Activated CD4-positive, alpha-beta T cell treated with anti-CD3 and anti-CD28 coated beads, Interleukin-2, amount 10 ng/mL, durations not matched to agents 24 days and 14 days (primary cell): ENCODE measurements at places on chromosomes 5 and 9.
A peak's percentile ranks its signal among the peaks of the same experiment; 100 is the strongest.

- no peak overlapping the region for H3K4me3 ChIP-seq
- H3K27me3 ChIP-seq = peaks cover 10% of the 10 kb centered on the region
- no peak for DNase-seq
- no peak overlapping the region for H3K27ac ChIP-seq
- no peaks in the 10 kb centered on the region for H3K4me1 ChIP-seq
Measured at GRCh38 chr5:147483188-147483790, 26.6 kb downstream of the DPYSL3 start.

DNA sequence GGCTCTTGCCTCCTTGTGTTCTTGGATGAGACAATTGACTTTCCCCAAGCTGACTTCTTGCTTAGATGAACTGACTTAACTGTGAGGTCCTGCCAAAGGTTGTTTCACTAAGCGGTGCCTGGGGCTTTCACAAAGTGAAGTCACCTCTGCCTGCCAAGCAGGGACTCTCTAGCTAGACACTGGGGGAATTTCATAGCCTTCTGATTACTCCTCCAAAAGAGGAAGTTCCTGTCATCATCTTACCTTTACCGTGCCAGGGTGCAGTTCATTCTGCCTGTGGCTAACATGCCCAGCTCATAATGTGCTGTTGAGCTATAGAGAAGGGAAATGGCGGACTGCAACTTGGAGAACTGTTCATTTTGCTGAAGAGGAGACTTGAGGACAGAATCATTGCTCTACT is 472.0 kb upstream of the WWC1 start:
- no peak for DNase-seq
- H3K4me3 ChIP-seq = no peak overlapping the region
- H3K27me3 ChIP-seq = no peaks in the 10 kb centered on the region
- no peaks in the 10 kb centered on the region for H3K36me3 ChIP-seq
- H3K27ac ChIP-seq = no peak overlapping the region

GRCh38 chr9:129327552-129328328 is 149.7 kb upstream of the IER5L start:
- H3K36me3 ChIP-seq = no peaks in the 10 kb centered on the region
- peaks cover 17% of the 10 kb centered on the region for H3K4me1 ChIP-seq
- H3K27ac ChIP-seq = no peak overlapping the region
- DNase-seq = no peak
- no peak overlapping the region for H3K4me3 ChIP-seq
- H3K27me3 ChIP-seq = no peaks in the 10 kb centered on the region

DNA sequence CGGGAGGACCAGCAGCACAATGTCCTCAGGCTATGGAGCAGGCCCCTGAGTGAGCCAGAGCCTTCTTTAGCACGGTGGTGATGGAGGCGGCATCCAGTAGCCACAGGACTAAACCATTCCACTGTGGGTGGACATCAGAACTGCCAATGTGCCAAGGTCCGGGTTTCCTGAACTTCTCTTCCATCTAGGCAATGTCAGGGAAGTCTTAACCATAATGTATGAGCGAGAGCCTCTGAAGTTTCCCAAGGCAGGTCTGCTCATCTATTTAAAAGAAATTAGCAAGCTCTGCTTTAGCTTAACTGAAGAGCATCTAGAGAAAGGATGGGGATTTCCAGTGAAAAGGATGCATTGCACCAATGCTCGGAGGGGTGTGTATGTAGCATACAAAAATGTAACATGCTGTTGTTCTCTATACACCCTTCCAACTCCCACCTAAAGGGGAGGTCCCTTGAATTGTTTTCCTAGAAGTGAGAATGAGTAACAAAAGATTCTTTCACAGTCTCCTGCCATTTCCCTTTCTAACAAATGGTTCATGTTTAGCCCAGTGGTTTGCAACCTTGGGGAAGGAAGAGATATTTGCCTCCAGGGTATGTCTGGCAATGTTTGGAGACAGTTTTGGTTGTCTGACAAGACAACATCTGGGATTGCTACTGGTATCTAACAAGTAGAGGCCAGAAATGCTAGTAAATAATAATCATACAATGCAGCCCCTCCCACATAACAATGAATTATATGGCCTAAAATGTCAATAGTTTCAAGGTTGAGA is 6.1 kb upstream of the RXFP3 start:
- DNase-seq = no peak
- H3K4me3 ChIP-seq = no peak overlapping the region
- peaks cover 13% of the 10 kb centered on the region for H3K27me3 ChIP-seq
- H3K27ac ChIP-seq = no peak overlapping the region
- H3K36me3 ChIP-seq = no peaks in the 10 kb centered on the region

DNA sequence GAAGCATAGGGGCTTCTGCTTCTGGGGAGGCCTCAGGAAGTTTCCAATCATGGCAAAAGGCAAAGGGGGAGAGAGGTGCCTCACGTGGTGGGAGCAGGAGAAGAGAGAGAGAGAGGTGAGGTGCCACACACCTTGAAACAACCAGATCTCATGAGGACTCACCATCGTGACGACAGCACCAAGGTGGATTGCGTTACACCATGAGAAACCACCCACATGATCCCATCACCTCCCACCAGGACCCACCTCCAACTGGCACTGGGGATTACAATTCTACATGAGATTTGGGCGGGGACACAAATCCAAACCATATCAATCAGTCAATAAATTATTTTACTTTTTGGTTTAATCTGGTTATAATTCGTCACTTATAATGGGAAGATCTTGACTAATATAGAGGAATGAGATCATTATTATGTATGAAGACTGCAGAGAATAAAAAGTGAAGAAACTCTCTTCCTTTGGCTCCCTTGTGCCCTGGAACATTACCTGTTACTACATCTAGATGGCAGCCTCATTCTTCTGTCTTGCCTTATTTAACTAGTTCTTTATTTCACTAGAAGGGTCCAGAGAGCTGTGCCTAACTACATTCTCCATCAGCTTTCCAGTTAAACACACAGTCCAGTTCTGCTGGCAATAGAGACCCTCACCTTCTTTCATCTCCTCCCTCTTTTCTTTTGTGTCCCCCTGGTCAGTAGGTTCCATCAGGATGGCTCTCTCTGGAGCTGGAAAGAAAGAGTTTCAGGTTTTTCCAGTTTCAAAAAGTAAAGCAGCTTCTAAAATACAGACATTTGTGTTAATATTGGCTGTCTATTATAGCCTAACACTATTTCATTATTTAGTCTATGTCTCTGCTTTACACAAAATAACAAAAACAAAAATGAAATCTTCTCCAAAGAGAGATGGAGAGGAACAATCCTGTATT is 21.7 kb upstream of the SPINK7 start:
- no peak overlapping the region for H3K27ac ChIP-seq
- no peak overlapping the region for H3K4me3 ChIP-seq
- no peaks in the 10 kb centered on the region for H3K27me3 ChIP-seq
- H3K4me1 ChIP-seq = no peaks in the 10 kb centered on the region

DNA sequence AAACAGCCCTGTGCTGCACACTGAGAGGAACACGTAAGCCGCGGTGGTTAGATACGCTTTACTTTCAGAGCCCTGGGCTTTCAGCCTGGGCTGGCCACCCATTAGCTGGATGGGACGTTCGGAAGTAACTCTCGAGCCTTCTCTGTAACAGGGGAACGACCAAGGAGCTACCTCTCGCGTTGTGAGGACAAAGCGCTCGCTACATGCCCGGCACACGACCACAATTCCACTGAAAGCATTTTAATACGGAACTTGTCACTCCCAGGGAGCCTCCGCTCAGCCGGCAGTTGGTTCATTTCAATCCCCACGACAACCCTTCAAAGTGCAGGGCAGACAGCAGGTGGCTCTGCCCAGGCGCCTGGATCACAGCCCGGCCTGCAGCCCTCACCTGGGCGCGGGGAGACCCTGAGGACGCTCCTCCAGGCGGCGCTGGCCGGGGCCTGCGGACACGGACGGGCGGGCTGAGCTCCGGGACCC is 368 bp downstream of the SURF1 start:
- DNase-seq = peak; percentile 73
- H3K4me3 ChIP-seq = peak overlapping the region; percentile 92
- H3K36me3 ChIP-seq = peaks cover 48% of the 10 kb centered on the region
- no peaks in the 10 kb centered on the region for H3K27me3 ChIP-seq
- H3K27ac ChIP-seq = peak overlapping the region; percentile 82

DNA sequence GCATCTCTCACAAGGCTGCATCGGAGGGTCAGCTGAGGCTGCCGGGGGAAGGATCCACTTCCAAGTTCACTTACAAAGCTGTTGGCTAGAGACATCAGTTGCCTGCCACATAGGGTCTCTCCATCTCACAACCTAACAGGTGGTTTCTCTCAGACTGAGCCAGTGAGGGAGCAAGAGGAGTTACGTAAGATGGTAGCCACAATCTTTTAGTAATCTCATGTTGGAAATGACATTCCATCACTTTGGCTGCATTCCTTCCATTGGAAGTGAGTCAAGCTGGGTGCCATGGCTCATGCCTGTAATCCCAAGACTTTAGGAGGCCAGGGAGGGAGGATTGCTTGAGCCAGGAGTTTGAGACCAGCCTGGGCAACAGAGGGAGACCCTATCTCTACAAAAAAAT is 7.4 kb upstream of the GRK6 start:
- peaks cover 4% of the 10 kb centered on the region for H3K4me1 ChIP-seq
- no peak overlapping the region for H3K4me3 ChIP-seq
- no peaks in the 10 kb centered on the region for H3K36me3 ChIP-seq
- H3K27ac ChIP-seq = no peak overlapping the region

GRCh38 chr5:2710910-2711309 is 40.6 kb downstream of the IRX2 start:
- no peak for DNase-seq
- no peak overlapping the region for H3K27ac ChIP-seq
- no peaks in the 10 kb centered on the region for H3K36me3 ChIP-seq
- no peaks in the 10 kb centered on the region for H3K27me3 ChIP-seq

GRCh38 chr5:80935811-80936385 is 24.3 kb upstream of the RASGRF2 start:
- no peak overlapping the region for H3K4me3 ChIP-seq
- DNase-seq = no peak
- no peaks in the 10 kb centered on the region for H3K27me3 ChIP-seq
- H3K4me1 ChIP-seq = peaks cover 3% of the 10 kb centered on the region
- no peaks in the 10 kb centered on the region for H3K36me3 ChIP-seq

DNA sequence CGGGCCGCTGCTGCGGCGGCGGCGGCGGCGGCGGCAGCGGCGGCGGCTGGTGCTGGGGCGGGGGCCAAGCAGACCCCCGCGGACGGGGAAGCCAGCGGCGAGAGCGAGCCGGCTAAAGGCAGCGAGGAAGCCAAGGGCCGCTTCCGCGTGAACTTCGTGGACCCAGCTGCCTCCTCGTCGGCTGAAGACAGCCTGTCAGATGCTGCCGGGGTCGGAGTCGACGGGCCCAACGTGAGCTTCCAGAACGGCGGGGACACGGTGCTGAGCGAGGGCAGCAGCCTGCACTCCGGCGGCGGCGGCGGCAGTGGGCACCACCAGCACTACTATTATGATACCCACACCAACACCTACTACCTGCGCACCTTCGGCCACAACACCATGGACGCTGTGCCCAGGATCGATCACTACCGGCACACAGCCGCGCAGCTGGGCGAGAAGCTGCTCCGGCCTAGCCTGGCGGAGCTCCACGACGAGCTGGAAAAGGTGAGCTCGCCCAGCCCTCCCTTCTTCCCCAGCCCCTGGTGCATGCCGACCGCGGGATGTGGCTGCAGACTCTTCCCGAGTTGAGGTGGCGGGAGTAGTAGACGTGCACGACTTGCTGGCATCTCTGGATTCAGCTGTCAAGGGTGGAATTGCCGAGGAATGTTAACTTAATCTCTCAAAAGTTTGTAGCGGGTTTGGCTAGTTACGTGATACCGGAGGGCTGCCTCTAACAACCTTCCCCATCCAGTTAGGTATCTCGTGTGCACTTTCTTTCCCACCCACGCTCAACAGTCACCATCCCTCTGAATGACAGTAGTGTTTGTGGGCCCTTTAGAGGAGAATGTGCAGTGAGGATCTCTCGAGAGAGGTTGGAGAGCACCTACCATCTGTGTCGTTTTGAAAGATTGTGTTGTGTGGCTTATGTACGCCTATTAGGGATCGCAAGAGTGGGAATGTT is 932 bp downstream of the SLC12A2 start:
- peak; percentile 86 for DNase-seq
- peaks cover 49% of the 10 kb centered on the region for H3K4me1 ChIP-seq
- H3K27ac ChIP-seq = peak overlapping the region; percentile 87
- no peaks in the 10 kb centered on the region for H3K27me3 ChIP-seq

- no peak overlapping the region for H3K27ac ChIP-seq
- H3K27me3 ChIP-seq = no peaks in the 10 kb centered on the region
- DNase-seq = no peak
- no peaks in the 10 kb centered on the region for H3K4me1 ChIP-seq
Measured at GRCh38 chr9:110758201-110758600, 89.6 kb downstream of the MUSK start.
